Suprapubic skin (tissue), 4 donors: ENCODE measurements at places on chromosomes 7 and 10.

DNA sequence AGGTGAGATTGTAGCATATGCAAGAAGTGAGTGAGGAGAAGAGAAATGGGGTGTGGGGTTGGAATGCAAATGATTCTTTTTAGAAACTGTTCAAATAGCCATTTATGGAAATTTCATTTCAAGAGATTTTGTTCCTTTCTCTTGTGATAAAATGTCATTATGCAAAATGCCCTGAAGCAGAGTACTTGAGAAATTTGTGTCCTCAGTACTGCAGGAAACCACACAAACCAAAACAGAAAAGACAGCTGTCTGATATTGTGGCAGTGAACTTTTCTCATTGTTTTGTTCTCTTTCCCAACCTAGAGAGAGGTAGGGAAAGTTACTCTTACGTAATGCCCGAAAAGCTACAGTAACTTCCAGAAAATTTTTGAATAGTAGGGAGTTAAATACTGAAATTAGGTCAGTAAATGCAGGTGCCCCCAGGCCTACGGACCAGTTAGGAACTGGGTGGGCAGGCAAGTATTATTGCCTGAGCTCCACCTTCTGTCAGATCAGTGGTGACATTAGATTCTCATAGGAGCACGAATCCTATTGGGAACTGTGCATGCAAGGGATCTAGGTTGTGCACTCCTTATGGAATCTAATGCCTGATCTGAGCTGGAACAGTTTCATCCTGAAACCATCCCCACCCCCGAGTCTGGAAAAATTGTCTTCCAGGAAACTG is 34.0 kb downstream of the DLD start:
- H3K36me3 ChIP-seq = peaks cover 68% of the 10 kb centered on the region
- H3K27ac ChIP-seq = no peak overlapping the region
- H3K4me3 ChIP-seq = no peak overlapping the region
- H3K4me1 ChIP-seq = peaks cover 12% of the 10 kb centered on the region
- no peak for DNase-seq
- H3K27me3 ChIP-seq = no peaks in the 10 kb centered on the region

- H3K4me3 ChIP-seq = no peak overlapping the region
- H3K4me1 ChIP-seq = peaks cover 8% of the 10 kb centered on the region
- no peak overlapping the region for H3K27ac ChIP-seq
- H3K36me3 ChIP-seq = no peaks in the 10 kb centered on the region
These were observed 19.8 kb downstream of the SHH start for GRCh38 chr7:155792315-155792960.

DNA sequence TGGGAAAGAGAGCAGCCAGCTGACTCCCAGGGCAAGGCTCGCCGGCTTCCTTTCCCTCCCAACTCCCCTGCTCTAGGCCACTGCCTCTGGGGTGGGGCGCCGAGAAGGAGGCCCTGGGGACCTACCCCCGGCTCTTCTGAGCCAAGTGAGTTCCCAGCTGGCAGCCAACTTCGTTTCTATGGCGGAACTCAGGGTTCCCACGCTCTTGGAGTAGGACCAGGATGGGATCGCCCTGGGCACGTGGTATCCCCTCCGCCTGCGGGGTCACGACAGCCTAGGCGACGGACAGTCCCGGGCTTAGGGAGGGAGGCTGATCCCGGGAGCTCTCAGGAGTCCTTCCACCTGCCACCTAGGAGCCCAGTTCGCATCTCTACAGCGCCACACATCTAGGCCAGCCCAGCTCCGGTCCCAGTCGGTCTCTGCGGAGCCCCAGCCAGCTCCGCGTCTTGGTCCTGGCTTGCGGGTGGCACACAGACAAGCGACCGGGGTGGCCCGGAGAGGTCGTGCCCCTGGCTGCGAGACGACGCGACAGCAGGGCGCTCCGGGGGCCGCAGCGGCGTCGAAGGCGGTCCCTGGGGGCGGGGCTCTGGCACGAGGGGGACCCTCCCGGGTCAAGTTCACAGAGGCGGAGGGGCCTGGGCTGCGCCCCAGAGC is 20.5 kb upstream of the GATA3 start:
- H3K36me3 ChIP-seq = no peaks in the 10 kb centered on the region
- no peak overlapping the region for H3K27ac ChIP-seq
- peaks cover 84% of the 10 kb centered on the region for H3K27me3 ChIP-seq
- H3K4me3 ChIP-seq = peak overlapping the region; percentile 40
- no peak for DNase-seq

DNA sequence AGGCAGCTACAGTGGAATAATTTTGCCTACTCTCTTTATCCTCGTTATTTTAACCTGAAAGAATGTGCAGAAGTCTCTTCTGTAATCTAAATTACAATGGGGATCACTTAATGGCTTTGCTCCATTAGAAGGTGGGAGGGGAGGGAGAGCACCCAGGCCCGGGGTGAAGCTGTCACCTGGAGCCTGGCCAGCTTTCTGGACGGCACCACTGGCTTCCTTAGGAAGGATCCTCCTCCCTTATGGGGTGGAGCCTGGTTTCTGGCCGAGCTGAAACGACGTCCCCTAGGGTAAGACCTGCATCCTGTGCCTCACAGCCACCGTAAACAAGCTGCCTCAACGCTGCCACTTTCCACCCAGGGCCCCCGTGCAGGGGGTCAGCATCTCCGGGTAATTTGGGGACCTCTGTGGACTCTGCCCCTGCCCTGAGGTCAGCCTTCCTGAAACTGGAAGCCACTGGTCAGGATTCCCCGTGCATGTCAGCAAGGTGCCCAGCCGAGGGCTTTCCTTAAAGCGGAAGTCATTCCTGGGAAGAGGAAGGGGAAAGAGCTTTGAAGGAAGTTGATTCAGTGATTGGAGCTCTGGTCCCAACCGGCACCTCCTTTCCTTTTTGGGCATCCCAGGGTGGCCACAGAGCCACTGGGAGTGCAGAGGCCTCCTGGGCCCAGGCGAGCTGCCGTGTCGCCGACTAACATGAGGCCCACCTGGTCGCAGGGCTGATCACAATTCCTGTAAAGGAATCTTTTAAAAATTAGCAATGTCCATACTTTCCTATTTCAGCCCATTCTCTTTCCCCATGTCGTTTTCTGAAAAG is 569.1 kb downstream of the DNAJB6 start:
- DNase-seq = no peak
- no peak overlapping the region for H3K4me3 ChIP-seq
- no peak overlapping the region for H3K27ac ChIP-seq
- H3K4me1 ChIP-seq = peaks cover 2% of the 10 kb centered on the region

DNA sequence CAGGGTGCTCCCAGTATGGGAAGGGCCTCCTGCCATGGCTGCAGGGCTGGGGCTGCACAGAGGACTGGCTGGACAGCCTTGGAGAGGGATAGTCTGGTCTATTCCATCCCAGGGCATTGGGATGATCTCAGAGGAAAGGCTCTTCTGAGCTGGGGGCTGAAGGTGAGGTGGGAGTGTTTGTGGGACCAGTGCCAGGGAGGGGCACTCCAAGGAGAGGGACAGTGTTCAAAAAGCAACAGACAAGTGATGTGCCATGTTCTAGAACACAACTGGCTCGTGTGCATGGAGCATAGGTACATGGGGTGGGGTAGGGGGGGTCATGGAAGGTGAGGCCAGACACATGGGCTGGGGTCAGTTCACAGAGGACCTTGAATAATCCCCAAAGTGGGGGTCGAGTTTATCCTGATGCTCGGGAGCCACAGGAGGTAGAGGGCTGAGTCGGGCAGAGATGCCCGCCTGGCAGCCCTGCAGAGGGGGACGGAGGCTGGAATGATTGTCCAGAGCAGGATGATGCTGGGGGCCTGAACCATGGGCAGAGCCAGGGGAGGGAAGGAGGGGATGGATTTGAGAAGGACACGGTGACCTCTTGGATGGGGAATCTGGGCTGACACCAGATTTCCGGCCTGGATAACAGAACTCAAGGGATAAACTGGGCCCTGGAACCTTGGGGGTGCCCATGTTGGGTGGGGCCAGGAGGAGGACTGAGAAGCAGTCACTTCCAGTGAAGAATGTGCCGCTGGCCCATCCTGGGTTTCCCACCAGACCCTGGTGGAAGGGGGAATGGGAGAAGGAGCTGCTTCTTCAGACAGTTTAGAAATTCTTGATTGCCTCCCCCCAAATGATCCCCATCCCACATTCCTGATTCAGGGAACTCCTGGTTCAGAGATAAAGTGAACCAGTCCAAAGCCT is 50.4 kb downstream of the NEURL1 start:
- H3K4me1 ChIP-seq = peaks cover 9% of the 10 kb centered on the region
- no peaks in the 10 kb centered on the region for H3K27me3 ChIP-seq
- peak; percentile 69 for DNase-seq
- H3K4me3 ChIP-seq = no peak overlapping the region

DNA sequence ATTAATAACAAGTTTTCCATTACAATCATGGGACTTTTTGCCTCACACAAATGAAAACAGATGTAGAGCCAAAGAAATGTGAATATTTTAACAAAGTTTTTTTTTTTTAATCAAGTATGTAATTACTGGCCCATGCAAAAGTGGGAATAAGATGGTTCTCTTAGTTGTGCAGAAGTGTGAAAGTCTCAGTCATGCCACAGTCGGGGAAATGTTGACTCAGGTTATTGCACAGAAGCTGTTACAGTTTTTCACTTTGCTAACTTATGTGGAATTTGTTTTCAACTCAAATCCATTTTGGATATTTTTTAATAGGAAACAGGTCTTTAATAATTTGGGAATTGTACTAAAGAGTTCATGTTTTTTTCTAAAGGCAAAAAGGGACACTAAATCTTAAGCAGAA is 44.0 kb upstream of the CAV2 start:
- no peaks in the 10 kb centered on the region for H3K4me1 ChIP-seq
- no peaks in the 10 kb centered on the region for H3K27me3 ChIP-seq
- DNase-seq = no peak
- no peak overlapping the region for H3K27ac ChIP-seq

DNA sequence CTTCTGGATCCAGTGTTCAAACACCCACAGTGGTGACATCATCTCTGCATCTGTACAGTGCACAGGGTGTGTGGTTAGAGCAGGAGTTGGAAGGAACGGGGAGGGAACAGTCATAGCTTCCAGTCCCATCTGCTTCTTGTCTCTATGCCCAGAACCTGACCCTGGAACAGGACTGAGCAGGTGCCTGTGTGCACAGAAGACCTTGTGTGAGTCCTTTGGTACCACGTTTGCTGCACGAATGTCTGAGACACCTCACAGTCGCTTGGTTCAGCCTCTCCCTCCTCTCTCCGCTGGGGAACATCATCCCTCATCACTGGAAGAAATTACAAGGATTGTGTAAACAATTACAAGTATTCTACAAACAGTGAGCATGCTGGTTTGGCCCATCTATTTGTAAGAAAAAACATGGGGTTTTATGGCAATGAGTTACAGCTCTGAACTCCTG is 243.0 kb upstream of the KLF6 start:
- no peak overlapping the region for H3K27ac ChIP-seq
- no peak overlapping the region for H3K4me3 ChIP-seq
- H3K4me1 ChIP-seq = no peaks in the 10 kb centered on the region

GRCh38 chr10:62839590-62839989 is 23.4 kb upstream of the EGR2 start:
- H3K36me3 ChIP-seq = no peaks in the 10 kb centered on the region
- no peak overlapping the region for H3K4me3 ChIP-seq
- H3K4me1 ChIP-seq = no peaks in the 10 kb centered on the region
- H3K27me3 ChIP-seq = no peaks in the 10 kb centered on the region
- H3K27ac ChIP-seq = no peak overlapping the region
- DNase-seq = no peak

DNA sequence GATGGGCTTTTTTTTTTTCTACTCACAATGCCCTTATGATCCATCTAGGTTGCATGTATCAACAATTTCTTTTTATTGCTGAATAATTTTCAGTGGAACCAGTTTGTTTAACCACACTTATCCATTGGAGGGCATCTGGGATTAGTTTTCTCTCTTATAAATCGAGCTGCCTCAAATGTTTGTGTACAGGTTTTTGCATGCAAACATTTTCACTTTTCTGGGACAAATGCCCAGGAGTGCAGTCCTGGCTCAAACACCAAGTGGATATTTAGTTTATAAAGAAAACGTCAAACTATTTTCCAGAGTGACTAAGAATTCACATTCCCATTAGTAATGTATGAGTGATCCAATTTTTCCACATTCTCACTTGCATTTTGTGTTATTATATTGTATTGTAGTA is 313.4 kb downstream of the CXCL12 start:
- no peak for DNase-seq
- H3K27me3 ChIP-seq = no peaks in the 10 kb centered on the region
- H3K27ac ChIP-seq = no peak overlapping the region
- H3K4me3 ChIP-seq = no peak overlapping the region
- no peaks in the 10 kb centered on the region for H3K36me3 ChIP-seq

DNA sequence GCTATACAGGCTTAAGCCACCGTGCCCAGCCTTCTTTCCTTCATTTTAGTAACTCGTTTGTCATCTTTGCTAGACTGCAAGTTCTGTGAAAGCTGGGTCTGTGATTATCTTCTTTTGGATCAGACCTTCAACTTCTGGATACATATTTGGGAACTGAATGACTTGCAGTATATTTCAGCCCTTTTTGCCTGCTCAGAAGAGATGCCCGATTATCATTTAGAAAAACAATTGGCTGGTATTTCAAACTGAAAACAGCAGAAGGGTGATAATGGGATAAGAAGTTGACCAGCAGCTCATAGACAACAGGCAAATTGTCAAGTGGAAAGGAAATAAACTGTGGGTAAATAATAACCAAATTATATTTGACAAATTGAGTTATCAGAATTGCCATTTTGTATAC is 14.6 kb downstream of the RSBN1L start:
- H3K36me3 ChIP-seq = peaks cover 5% of the 10 kb centered on the region
- no peaks in the 10 kb centered on the region for H3K27me3 ChIP-seq
- no peak overlapping the region for H3K4me3 ChIP-seq
- H3K27ac ChIP-seq = no peak overlapping the region
- no peaks in the 10 kb centered on the region for H3K4me1 ChIP-seq

DNA sequence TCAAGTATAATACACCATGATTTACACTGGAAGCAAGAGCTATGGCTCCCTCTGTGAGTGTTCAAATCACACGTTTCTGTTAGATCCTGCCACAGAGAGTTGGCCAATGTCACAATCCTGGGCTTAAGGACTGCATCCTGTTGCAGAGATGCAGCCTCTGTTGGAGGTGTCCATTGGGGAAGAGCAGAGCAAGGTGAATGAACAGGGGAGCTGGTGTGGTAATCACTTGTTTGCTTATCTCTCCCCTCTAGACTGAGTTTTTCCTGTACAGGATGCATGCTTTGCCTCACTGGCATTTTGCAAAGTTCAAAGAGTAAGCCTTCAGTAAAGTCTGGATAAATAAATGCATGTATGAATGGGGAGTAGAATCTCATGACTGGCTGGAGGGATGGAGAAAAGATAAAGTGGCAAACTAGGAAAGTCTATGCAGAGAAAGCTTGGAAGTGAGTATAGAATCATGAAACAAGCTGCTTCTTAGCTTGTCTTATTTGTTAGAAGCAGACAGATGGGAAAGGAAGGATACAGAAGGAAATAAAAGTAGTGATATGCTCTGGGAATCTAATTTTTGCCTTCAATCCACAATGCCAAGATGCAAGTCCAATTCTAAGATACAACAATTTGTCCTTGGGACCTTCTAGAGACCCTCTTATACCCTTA is 605.9 kb downstream of the KCNMA1 start:
- H3K36me3 ChIP-seq = no peaks in the 10 kb centered on the region
- no peak overlapping the region for H3K27ac ChIP-seq
- H3K4me3 ChIP-seq = no peak overlapping the region
- DNase-seq = no peak

DNA sequence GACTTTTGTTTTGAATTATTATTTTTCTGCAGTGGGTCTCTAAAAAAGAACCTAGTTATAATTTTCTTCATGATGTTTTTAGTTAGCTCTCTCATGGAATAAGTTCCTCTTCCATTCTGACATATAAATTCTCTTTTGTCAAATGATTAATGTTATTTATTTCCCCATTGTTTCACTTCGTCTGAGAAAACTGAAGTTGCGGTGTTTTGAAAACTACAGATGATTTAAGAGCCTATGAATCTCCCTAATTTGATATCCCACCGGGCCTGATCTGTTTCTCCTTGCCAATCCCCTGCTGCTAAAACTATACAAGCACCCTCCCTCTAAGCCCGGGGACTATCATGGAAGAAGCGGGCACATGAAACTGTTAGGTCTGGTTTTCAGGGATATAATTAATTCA is 41.4 kb downstream of the HTR7 start:
- H3K36me3 ChIP-seq = no peaks in the 10 kb centered on the region
- H3K4me3 ChIP-seq = no peak overlapping the region
